ENCODE measurements at places on chromosomes 12 and 14.

DNA sequence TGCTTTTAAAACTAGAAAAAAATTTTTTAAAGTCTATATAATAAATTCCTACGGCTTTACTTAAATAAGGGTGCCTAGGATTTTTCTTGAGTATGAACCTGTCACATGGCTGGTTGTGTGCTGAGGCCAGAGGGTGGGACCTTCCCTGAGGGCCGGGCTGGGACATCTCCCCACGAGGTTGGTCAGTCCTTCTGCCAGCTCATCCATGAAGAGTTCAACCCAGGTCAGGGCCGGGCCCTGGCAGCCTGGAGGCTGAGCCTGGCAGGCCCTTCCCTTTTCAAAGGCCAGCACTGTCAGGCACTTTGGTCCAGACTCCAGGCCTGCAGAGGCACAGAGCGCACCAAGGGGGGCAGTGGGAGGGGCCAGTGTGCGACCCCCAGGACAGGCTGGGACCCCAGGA is 31.7 kb downstream of the TNFAIP2 start:
- no peak for DNase-seq

GRCh38 chr12:132771126-132771838 is 9.7 kb upstream of the ANKLE2 start:
- peak; percentile 27 for DNase-seq

GRCh38 chr14:105272623-105273022 is 24.3 kb downstream of the BTBD6 start:
- no peak for DNase-seq

GRCh38 chr14:104286086-104286485 is 147.7 kb downstream of the KIF26A start:
- DNase-seq = no peak

DNA sequence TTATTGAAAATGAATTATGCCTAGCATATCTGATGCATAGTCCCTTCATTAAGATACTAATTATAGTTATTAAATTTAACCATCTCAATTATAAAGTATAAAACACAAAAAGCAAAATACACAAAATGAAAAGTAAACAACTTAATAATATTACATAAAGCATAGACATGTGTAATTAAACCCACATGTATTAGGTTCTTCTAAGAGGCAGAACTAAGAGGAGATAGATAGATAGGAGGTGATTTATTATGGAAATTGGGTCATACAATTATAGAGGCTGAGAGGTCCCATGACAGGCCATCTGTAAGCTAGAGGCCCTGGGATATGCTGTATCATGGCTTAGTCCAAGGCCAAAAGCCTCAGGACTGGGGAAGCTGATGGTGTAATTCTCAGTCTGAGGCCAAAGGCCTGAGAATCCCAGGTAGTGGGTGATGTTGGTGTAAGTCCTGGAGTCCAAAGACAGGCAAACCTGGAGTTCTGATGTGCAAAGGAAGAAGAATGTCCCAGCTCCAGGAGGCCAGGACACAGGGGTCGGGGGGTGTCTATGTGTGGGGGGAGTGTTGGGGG is 953.3 kb downstream of the TRHDE start:
- DNase-seq = no peak

GRCh38 chr14:101124815-101125214 is 221.3 kb upstream of the RTL1 start:
- no peak for DNase-seq
